GM23338 (cell line): ENCODE measurements at places on chromosomes 2 and 18. TPM values are rescaled to one million over a fixed set of nuclear protein-coding genes. Genes with fewer than 3 reads are reported as not detected.

- DNase-seq = no peak
- H3K27me3 ChIP-seq = no peaks in the 10 kb centered on the region
- no peaks in the 10 kb centered on the region for H3K36me3 ChIP-seq
- H3K4me1 ChIP-seq = no peaks in the 10 kb centered on the region
- H3K4me3 ChIP-seq = no peak overlapping the region
Observed at GRCh38 chr2:35462226-35462998, 893.2 kb upstream of the CRIM1 start.

DNA sequence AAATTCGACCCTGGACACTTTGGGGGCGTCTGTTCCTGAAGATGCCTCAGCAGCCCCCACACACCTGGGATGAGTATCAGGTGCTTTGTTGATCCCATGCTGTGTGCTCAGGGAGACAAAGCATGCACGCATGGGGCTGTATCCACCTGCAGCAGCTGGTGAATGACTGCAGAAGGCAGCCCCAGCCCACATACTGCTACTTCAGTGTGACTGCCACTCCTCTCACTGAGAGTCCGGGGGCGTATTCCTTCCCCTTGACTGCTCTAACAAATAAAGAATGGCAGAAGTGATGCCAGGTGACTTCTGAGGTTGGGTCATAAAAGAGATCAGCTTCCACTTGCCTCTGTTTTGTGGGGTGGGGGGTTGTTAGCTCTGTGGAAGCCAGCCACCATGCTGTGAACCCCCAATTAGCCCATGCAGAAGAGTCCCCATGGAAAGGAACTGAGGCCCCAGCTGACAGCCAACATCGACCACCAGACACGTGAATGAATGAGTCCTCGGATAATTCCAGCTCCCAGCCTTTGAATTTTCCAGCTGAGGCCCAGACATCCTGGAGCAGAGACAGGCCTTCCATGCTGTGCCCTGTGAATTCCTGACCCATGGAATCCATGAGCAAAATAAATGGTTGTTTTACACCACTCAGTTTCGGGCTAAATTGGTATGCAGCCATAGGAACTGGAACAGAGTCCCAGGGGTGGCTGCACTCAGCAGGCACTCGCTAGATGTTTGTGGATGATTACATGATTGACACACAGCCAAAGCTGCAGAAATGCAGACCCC lies 289.3 kb downstream of the CELF4 start:
- DNase-seq = no peak
- H3K4me1 ChIP-seq = no peaks in the 10 kb centered on the region
- H3K4me3 ChIP-seq = no peak overlapping the region
- no peaks in the 10 kb centered on the region for H3K27me3 ChIP-seq
- H3K36me3 ChIP-seq = no peaks in the 10 kb centered on the region

GRCh38 chr18:49070552-49070951 lies 119.8 kb upstream of the SMAD7 start:
- H3K27me3 ChIP-seq = no peaks in the 10 kb centered on the region
- no peaks in the 10 kb centered on the region for H3K36me3 ChIP-seq
- no peak overlapping the region for H3K27ac ChIP-seq

DNA sequence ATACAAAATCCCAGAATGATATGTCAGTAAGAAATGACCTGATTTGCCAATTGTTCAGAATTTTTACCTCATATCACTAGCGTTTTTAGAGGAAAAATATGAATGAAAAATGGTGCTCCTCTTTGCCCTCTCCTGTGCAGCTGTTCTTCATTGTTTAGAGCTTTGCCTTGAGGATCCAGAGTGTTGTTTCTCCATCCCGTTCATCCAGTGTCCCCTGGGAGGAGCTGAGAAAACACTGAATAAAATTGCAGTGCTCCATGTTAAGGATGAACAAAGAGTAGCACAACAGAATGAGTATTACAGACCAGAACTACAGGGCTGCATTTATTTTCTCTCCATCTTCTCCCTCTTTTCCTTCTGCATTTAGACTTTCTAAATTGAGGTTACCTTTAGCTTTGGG lies 133.1 kb downstream of the ADCYAP1 start:
- no peaks in the 10 kb centered on the region for H3K27me3 ChIP-seq
- H3K4me1 ChIP-seq = no peaks in the 10 kb centered on the region
- no peak overlapping the region for H3K4me3 ChIP-seq
- no peak for DNase-seq
- H3K27ac ChIP-seq = no peak overlapping the region

DNA sequence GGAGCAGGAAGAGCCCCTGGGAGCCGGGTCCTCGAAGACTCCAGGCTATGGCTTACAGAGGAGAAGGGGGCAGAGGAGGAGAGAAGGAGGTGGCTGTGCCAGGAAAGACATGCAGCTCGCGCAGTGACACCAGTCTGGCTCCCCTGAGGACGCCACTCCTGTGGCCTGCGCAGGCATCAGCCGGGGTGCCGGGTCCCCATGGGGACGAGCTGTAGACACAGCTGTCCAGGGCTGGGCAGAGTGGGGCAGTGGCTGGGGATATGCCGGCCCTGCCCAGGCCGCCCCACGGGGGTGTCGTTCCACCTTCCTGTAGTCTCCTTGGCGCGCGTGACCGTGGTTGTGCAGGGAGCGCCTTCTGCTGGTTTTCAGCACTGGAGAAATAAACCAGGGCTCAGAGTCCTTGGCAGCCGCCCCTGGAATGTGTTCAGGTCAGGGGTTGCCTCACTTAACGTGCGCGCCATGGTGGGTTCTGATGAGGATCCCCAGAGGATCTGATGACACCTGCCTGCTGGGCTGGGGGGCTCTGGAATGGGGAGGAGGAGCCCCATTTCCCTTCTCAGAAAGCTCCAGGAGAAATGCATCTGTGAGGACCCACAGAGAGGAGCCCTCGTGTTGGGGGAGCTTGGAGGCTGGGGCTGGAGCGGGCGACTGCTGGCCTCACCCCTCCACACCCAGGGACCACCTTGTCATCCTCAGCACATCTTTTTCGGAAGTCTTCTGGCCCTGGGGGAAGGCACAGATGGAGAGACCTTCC lies 26.7 kb downstream of the RAMP1 start:
- no peak overlapping the region for H3K4me3 ChIP-seq
- DNase-seq = no peak
- no peaks in the 10 kb centered on the region for H3K4me1 ChIP-seq
- no peak overlapping the region for H3K27ac ChIP-seq
- no peaks in the 10 kb centered on the region for H3K27me3 ChIP-seq

GRCh38 chr2:15730545-15731212 lies 139.0 kb downstream of the DDX1 start:
- H3K4me3 ChIP-seq = no peak overlapping the region
- no peaks in the 10 kb centered on the region for H3K27me3 ChIP-seq
- DNase-seq = no peak
- H3K36me3 ChIP-seq = no peaks in the 10 kb centered on the region
- H3K27ac ChIP-seq = no peak overlapping the region
- H3K4me1 ChIP-seq = no peaks in the 10 kb centered on the region

- H3K36me3 ChIP-seq = no peaks in the 10 kb centered on the region
- H3K27me3 ChIP-seq = no peaks in the 10 kb centered on the region
- no peak overlapping the region for H3K4me3 ChIP-seq
- H3K27ac ChIP-seq = no peak overlapping the region
Observed at GRCh38 chr2:119292226-119292625, 68.6 kb downstream of the STEAP3 start.

DNA sequence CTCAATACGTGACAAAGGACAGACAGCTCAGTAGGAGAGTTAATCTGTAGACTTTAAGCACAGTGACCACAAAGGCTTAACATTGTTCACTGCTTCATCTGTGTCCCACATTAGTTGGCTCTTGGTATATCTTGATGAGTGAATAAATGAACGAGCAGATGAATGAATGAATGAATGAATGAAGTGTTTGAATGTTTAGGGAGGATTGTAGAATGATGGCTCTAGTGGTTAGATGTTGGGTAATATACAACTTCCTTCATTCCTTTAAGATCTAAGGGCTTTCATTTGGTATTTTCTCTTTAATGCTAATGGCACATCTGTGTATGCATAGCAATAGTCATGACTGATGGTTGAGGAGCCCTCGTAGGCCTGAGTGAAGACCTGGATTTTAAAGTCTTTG lies 40.5 kb downstream of the ZNF407 start:
- H3K4me1 ChIP-seq = peaks cover 30% of the 10 kb centered on the region
- no peak for DNase-seq
- no peak overlapping the region for H3K27ac ChIP-seq
- H3K27me3 ChIP-seq = no peaks in the 10 kb centered on the region

GRCh38 chr2:107466984-107467773 lies 359.5 kb upstream of the RGPD4 start:
- no peaks in the 10 kb centered on the region for H3K4me1 ChIP-seq
- H3K4me3 ChIP-seq = no peak overlapping the region
- DNase-seq = no peak
- no peak overlapping the region for H3K27ac ChIP-seq
- no peaks in the 10 kb centered on the region; the same call in 1 of the 2 replicates for H3K36me3 ChIP-seq

GRCh38 chr18:57809190-57809589 lies 6.1 kb upstream of the ATP8B1 start:
- H3K4me3 ChIP-seq = no peak overlapping the region
- peaks cover 18% of the 10 kb centered on the region for H3K27me3 ChIP-seq
- H3K27ac ChIP-seq = no peak overlapping the region

DNA sequence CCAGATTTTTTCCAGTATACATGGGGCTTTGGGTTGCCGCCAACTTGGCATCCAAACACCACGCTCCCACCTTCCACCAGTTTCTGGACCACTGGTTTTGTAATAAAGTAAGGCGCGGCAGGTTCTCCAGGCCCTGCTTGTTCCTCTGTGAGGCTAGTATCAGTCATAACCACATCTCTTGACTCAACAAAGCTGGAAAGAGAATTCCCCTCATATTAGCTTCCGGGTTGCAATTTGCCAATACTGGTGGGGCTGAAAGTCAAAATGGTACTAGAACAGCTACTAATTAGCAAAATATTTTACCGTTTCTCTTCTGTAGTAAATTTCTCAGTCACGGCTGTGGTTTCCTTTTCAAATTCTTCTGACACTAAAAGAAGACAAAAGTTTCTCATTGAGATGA lies 25.0 kb downstream of the TTN start:
- no peak overlapping the region for H3K27ac ChIP-seq
- H3K27me3 ChIP-seq = no peaks in the 10 kb centered on the region
- H3K36me3 ChIP-seq = no peaks in the 10 kb centered on the region
- no peaks in the 10 kb centered on the region for H3K4me1 ChIP-seq
- no peak for DNase-seq

GRCh38 chr2:37707393-37707792 lies 36.0 kb upstream of the CDC42EP3 start:
- peak; percentile 11 for DNase-seq
- no peak overlapping the region for H3K4me3 ChIP-seq
- H3K27me3 ChIP-seq = no peaks in the 10 kb centered on the region
- H3K27ac ChIP-seq = no peak overlapping the region
- H3K4me1 ChIP-seq = 0 out of 2 replicates have a peak, but pooled peaks cover 4% of the 10 kb centered on the region

- DNase-seq = no peak
- H3K4me1 ChIP-seq = no peaks in the 10 kb centered on the region
- H3K36me3 ChIP-seq = no peaks in the 10 kb centered on the region; the same call in 1 of the 2 replicates
- no peak overlapping the region for H3K4me3 ChIP-seq
- H3K27ac ChIP-seq = no peak overlapping the region
- H3K27me3 ChIP-seq = no peaks in the 10 kb centered on the region
Observed at GRCh38 chr2:54735636-54736035, 12.2 kb downstream of the EML6 start.

GRCh38 chr2:67996772-67997527 lies 65.9 kb downstream of the C1D start:
- no peaks in the 10 kb centered on the region for H3K4me1 ChIP-seq
- no peaks in the 10 kb centered on the region for H3K36me3 ChIP-seq
- no peak for DNase-seq
- H3K4me3 ChIP-seq = no peak overlapping the region
- H3K27me3 ChIP-seq = no peaks in the 10 kb centered on the region

DNA sequence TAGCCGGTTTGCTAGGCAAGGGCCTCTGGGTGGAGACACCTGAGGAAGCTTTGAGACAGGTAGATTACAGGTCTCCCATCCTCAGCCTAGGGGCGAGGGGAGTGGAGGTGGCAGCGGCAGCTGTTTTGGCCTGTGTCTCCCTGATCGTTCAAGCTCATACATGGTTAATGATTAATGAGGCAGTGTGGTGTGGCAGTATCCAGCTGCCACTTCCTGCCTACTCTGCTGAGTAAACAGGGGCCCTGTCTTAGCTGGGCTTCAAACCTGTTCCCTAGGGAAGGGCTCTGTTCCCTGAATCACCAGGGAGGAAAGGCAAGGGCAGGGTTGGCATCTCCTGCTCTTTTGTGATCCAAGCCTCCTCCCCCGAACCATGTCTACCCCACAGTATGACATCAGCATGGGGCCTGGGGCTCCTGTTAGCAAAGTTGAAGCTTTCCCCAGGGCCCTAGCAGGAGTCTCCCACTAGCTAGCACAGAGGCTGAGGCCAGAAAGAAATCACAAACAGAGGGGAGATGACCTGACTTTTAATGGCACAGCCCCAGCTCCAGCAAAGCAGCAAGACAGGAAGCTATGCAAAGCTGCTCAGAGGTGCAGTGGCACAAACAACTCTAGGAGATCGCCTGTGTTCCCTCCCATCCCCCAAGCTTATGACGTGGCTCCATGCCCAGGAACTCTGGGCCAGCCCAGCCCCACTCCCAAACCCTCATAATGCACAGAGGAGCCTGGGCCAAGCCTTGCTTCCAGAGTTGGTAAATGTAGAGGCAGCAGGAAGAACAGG lies 3.7 kb upstream of the TUBA4B start:
- DNase-seq = peak; percentile 14
- peaks cover 3% of the 10 kb centered on the region; the same call in 1 of the 2 replicates for H3K36me3 ChIP-seq
- peak overlapping the region; percentile 32; the same call in 1 of the 2 replicates for H3K27ac ChIP-seq
- H3K27me3 ChIP-seq = peaks cover 20% of the 10 kb centered on the region

DNA sequence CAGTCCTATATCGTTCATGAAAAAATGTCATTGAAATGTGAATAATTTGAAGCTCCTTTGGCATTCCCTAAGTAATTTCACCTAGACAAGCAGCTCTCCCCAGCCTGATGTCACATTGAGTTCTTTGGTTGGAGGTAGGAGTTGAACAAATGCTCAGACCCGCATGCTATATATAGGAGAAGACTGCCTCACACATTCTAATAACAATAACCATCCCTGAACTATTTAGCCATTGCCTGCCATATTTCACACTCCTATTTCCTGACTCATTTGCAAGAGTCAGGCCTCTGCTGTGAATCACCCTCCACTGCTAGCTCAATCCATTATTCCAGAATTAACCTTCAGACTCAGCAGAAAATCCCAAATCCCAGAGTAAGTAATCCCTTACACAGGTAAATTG lies 256.6 kb upstream of the ACVR2A start:
- no peaks in the 10 kb centered on the region for H3K4me1 ChIP-seq
- H3K27ac ChIP-seq = no peak overlapping the region
- H3K4me3 ChIP-seq = no peak overlapping the region
- H3K27me3 ChIP-seq = no peaks in the 10 kb centered on the region
- no peaks in the 10 kb centered on the region for H3K36me3 ChIP-seq

The FRZB gene
- total RNA-seq = 0.52 and 1.0 TPM in 2 replicates

The LINC00305 gene
- not detected in 2 replicates for total RNA-seq

The DSG2 gene
- 144 and 147 TPM in 2 replicates for total RNA-seq

The CFAP53 gene
- not detected in 2 replicates for total RNA-seq

The LAMA3 gene
- total RNA-seq = 2.6 and 4.9 TPM in 2 replicates

The MATN3 gene
- 6.4 and 7.0 TPM in 2 replicates for total RNA-seq

The CKAP2L gene
- total RNA-seq = 15.1 and 16.2 TPM in 2 replicates
